ENCODE measurements at places on chromosomes 6 and 20.

- DNase-seq: no peak
These were observed 2.4 kb downstream of the BTBD3 start for GRCh38 chr20:11920083-11920482.

- no peak for DNase-seq
These were observed 813.4 kb downstream of the MAFB start for GRCh38 chr20:39875492-39876110.

- no peak for DNase-seq
These were observed 242.3 kb downstream of the TBX18 start for GRCh38 chr6:84522135-84522549.

- no peak for DNase-seq
These were observed 526.6 kb upstream of the MARCKS start for GRCh38 chr6:113330636-113330946.

- no peak for DNase-seq
These were observed 11.4 kb downstream of the RIN2 start for GRCh38 chr20:19769507-19769906.

GRCh38 chr6:156760377-156760776, 16.8 kb upstream of the ARID1B start:
- no peak for DNase-seq

GRCh38 chr20:52438326-52438963, 246.9 kb upstream of the ZFP64 start:
- DNase-seq: no peak

- no peak for DNase-seq
These were observed 147.5 kb downstream of the PHF3 start for GRCh38 chr6:63783096-63783495.

- no peak for DNase-seq
These were observed 87.7 kb downstream of the TMEM242 start for GRCh38 chr6:157235600-157236039.

GRCh38 chr6:145688493-145688905, 46.8 kb downstream of the EPM2A start:
- DNase-seq: no peak

DNA sequence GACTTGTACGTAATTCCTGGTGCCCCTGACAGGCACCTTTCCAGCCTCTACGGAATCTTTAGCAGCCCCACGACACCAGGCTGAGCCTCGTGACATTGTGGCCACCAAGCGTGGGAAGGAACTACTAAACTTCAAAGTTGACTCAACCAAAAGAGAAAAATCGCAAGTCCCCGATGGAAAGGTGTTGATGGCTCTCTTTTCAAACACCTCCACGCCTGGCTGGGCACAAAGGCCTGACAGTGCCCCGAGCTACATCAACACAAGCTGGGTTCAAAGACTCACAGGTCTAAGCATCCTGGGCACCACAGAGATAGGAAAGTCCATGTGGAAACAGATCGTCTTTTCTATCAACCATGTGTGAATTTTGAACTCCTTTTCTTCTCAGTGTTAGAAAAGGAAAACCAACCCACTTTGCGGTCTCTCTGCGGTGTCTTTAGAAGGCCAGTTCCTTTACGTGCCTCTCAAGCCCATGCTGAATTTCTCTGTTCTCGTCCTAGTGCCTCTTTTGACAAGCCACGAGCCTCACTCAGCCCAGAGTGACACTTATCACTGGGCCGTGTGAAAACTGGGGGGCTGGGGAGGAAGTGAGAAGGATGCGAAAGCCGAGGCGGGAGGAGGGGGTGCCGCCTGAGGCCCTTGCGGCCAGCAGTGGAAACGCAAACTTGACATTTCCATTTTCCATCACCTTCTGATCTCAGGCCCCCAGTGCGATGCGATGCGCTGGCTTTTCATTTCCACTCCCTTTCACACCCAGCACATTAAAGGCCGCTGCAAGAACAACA, 59.4 kb downstream of the GFOD1 start:
- DNase-seq: peak; percentile 22

- no peak for DNase-seq
These were observed 880.7 kb downstream of the KIF16B start for GRCh38 chr20:15692570-15692969.

DNA sequence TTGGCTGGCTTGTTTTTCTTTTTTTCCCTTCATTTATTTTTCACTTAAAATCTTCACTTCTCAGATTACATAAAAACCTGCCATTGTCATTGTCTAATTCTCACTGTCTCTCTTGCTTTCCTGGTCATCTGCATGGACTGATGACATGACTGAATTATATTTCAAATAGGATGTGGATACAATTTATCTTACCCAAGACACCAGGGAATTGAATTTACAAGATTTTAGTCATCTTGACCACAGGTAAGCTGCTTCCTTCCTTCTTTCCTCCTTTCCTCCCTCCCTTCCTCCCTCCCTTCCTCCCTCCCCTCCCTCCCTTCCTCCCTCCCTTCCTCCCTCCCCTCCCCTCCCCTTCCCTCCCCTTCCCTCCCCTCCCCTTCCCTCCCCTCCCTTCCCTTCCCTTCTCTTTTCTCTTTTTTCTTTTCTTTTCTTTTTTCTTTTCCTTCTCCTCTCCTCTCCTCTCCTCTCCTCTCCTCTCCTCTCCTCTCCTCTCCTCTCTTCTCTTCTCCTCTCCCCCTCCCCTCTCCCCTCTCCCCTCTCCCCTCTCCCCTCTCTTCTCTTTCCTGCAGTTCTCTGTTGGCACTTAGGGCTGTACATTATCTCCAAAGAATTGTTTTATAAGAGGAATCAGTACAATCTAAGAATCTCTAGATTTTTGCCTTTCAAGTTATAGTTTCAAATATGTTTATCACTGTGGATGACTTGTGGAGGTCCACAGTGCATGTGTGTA, 171.5 kb downstream of the CARMIL1 start:
- no peak for DNase-seq

DNA sequence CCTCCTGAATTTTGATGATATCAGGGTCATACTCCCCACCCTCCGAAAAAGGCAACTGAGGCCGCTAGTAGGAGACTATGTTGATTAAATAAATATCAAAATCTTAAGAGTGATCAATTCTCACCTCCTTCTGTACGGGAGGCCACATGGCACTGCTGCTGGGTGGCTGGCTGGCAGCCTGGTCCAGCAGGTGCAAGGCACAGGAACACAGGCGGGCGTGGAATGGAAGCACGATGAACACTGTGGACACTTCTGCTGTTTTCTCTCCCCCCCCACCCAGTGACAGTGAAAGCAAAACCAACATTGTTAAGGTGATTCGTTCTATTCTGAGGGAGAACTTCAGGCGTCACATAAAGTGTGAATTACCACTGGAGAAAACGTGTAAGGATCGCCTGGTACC, 9.7 kb upstream of the CLDN20 start:
- no peak for DNase-seq

DNA sequence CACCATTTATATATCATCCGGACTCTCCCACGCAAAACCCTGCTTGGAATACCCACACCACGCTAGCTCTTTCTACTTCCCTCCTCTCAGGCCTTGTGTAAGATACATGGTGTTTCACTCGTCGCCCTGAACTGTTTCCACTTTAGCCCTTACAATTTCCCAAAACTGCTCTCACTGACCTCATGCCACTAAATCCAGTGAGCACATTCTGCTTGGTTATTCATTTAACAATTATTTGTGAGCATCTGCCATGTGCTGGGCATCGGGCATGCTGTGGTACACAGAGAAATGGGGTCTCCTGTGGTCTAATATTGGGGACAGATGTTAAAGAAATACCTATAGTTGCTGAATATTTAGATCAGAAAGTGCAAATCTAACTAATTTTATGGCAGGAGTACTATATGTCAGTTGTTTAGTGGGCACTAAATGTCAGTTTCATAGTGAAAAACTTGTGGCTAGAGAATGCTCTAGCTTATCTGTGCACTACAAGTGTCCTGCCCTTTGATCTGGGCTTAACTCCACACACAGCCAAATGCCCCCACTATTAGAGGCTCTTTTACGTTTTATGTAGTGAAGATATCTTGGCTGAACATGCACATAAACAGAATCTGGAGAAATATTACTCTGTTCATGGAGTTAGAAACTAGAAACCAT, 41.0 kb downstream of the PLEKHG1 start:
- DNase-seq: no peak

GRCh38 chr6:74631564-74631963, 574.3 kb downstream of the COL12A1 start:
- no peak for DNase-seq

GRCh38 chr6:44630125-44631028, 242.9 kb downstream of the CDC5L start:
- no peak for DNase-seq

Data from thymus (tissue), 14 donors.